Stimulated activated CD8-positive, alpha-beta memory T cell treated with anti-CD3 and anti-CD28 coated beads, Interleukin-15, amount 100 ng/mL, for 24 hours (primary cell): ENCODE measurements at places on chromosomes 6 and 20.

GRCh38 chr20:4883546-4883945, 117.8 kb downstream of the SLC23A2 start:
- DNase-seq, result no peak

GRCh38 chr6:155223646-155224451, 40.0 kb upstream of the CLDN20 start:
- no peak for DNase-seq

DNA sequence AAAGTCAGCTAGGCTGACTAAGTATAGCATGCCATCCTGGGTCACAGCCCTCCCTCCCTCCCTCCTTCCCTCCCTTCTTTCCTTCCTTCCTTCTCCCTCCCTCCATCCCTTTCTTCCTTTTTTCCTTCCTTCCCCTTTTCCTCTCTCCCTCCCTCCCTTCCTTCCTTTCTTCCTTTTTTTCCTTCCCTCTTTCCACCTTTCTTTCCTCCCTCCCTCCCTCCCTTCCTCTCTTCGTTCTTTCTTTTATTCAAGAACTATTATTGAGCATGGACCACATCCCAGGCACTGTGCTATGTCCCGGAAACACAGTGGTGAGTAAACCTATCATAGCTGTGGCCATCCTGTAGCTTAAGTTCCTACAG, 106.2 kb upstream of the BACH2 start:
- DNase-seq, result no peak

DNA sequence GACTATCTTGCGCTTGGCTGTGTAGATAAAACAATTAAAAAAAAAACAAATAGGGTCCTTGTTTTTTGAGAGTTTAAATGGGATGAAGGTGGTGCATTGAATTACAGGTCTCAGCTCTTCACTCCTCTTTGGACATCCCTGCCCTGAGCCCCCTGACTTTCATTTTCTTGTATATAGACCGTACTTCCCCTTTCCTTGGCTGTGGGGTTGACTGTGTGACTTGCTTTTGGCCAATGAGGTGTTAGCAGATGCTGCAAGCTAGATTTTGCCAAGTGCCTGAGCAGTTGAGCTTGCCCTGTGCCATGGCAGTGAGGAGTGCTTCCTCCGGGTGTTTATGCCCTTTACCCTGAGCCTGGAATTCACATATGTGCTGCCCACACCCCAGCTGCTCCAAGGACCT, 386.1 kb upstream of the ZFP64 start:
- DNase-seq, result no peak

DNA sequence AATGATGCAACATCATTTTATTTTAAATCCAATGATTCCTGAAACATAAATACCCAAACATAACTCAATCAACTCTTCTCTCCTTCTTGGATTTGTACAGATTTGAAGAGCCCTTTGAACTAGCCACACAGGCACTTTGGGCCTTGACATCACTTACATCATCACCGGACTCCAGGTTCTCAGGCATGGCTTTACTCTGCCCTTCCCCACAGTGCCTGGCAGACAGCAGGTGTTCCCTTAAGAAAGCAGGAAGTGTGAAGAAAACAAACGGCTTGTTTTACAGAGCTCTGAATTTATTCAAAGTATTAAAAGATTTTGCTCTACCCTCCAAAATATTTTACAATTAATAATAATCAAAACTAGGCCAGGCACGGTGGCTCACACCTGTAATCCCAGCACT, 54.8 kb upstream of the GCM1 start:
- DNase-seq, result no peak
